ENCODE measurements at places on chromosomes 6 and 20.

- peak; percentile 30 for DNase-seq
Observed at GRCh38 chr6:1624058-1624850, 14.5 kb downstream of the FOXC1 start.

DNA sequence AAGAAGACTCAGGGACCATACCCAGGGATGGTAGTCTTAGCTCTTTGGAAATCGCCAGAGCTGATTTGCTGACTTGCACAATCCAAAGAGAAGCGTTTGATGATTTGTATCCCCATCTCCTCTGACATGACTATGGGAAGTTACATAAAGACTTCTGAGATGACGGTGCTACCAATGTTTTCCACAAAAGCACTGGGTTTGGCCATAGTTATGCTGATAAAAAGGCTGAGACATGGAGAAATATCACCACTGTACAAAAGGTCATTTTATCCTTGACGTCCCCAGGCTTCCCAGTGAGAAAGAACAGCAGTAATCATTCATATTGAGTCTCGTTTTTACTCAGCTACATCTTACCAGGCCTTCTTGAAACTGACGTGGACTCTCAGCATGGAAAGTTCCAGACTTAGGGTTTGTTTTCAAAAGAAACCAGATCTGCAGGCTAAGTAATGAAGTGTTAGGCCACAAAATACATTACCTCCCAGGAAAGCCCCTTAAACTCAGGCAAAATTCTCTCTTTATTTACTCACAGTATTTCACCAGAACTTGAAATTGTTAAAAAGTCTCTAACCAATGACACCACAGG is 370.3 kb upstream of the JARID2 start:
- no peak for DNase-seq

DNA sequence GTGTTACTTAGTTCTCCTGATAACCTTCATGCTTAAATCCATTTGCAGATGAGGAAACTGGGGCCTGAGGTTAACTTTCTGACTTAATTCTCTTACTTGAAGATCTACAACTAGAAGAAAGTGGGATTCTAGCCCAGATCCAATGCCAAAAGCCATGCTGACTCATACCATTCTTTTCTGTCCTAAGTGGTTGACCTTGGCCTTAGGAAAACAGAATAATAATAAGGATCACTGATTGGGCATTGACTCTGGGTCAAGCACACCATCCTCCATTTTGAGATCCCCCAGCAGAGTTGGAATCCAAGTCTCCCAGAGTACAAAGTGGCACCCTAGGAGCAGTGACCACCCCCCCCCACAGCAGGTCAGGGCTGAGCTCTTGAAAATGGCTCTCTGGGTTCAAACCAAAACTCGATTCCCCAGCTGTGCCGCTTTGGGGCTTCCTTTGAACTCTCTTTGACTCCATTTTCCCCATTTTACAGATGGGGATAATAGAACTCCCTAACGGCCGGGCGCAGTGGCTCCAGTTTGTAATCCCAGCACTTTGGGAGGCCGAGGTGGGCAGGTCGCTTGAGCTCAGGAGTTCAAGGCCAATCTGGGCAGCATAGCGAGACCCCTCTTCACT is 12.8 kb upstream of the ZNF217 start:
- DNase-seq, result no peak

GRCh38 chr6:27126815-27127537 is 120.5 kb upstream of the PRSS16 start:
- peak; percentile 89 for DNase-seq

DNA sequence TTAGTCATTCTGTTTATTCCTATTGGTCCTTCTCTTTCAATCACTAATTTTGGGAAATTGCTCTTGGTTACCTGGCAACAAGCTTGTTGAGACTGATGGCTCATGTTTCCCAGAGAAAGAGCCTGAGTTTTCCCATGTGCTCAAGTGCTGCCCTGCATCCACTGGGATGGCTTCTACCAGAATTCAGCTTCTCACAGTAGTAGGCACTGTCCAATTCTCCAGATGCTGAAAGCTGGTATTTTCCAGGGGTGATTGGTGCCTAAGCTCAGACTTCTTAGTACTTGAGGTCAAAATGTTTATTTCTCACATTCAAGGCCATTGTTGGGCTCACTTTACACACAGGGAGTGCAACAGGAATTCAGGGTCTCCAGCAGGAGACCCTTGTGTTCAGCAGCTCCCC is 29.1 kb upstream of the SLC2A12 start:
- no peak for DNase-seq

DNA sequence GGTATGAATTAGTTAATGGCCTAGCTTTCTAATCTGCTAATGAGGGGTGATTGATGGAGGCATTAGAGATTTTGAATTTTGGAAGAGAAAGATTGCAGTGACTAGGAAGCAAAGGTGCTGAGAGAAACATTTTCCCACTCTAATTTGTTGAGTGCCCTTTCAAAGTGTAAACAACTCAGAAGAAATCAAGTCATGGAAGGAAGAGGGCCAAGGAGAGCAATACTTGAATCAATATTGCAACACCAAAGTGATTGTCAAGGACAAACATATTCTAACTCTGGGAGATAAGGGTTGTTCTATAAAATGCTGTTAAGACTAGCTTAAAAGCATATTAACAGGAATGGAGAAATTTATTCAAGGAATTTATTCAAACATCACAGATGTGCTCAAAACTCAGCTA is 182.7 kb upstream of the FERMT1 start:
- no peak for DNase-seq

- peak; percentile 50 for DNase-seq
Observed at GRCh38 chr6:51954681-51955080, 132.7 kb downstream of the PKHD1 start.

DNA sequence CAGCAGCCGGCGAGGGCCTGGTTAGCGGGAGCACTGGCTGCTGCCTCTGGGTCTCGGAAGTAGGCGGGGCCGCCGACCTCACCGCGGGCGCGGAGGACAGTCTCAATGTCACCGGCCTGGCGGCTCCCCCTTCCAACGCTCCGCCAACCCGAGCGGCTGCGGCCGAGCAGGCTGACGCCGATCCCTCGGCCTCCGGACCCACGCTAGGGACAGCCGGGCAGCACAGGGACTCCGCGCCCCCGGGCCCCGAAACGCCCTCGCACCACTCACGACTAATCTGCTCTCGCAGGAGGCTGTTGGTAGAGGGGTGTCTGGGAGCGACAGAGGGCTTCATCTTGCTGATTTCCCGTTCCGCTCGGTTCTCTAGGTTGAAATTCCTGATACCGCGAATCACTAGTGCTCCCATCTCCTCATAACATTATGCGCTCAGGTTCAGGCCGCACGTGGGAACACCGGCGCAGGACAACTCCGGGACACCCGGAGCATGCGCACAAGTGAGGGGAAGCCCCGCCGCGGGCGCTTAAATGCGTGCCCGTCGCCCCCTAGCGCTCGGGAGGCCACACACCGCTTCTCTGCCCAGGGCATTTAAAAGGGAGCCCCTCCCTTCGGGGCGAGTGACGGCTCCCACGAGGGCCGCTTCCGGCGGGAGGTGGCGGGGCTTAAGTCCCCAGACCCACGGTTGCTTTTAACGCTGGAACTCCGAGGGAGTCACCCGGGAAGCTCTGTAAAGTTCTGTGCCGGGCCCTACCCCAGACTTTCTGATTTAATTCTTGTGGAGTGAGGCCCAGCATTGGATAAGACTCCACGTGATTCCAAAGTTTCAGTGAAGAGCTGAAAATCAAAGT is at the start of gene NDUFAF4:
Gene NDUFAF4, minus strand, starts transcription at position 496 of the 845 bp plus-strand sequence. Its CDS starts 90 bp downstream, at position 406.
- peak; percentile 95 for DNase-seq

- no peak for DNase-seq
Observed at GRCh38 chr6:148969603-148970061, 222.8 kb downstream of the UST start.

DNA sequence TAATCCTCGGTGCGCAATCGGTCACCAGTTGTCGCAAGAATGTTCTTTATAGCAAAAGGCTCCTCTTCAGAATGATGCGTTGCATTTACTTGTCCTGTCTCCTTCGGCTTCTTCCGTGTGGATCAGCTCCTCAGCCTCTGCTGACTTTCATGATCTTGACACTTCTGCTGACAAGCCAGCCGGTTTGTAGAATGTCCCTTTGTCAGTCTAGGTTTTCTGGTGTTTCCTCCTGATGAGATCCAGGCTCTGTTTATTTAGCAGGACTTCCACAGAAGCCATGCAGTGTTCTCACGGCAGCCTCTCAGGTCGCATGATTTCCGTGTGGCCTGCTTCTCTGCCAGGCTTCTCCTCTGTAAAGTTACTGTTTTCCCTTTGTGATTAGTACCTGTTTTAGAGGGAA is 66.9 kb downstream of the STX11 start:
- no peak for DNase-seq

DNA sequence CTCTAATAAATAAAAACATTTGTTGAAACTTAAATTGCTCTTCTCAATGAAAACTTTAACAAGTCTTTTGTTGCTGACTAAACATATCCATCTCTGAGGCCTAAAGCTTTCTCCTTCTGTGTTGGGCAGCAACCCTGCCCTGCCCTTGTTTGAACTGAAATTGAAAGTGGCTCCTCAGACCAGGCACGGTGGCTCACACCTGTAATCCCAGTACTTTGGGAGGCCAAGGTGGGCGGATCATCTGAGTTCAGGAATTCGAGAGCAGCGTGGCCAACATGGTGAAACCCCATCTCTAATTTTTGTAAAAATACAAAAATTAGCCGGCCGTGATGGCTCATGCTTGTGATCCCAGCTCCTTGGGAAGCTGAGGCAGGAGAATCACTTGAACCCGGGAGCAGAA is 29.2 kb upstream of the GNRH2 start:
- DNase-seq, result no peak

DNA sequence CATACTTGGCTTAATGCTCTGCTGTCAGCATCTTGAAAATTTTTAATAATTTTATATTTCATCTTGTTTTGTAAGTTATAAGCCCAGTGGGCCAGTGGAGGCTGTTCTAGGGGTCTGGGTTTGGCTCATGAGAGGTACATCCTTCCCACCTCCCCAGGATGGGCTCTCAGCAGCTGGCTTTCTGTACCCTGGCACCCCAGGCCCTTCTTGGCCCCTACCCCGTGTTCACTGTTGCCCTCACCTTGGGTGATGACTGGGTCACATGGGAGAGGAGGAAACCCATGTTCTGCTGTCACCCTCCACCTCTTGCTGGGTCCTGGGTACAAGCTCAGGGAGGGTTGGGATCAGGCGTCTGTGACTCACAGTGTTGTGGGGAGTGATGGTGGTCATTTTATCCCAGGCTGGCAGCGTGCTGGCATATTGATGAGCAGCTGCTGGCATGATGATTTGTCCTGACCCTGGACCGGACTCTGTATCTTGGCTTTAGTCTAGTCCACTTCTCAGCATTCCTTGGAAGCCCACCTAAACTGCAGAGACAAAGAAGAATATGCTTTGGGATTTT is 34.6 kb downstream of the SLC16A10 start:
- DNase-seq, result no peak

GRCh38 chr20:6130045-6130444 is 7.2 kb upstream of the FERMT1 start:
- DNase-seq, result no peak

GRCh38 chr20:46774943-46775560 is 65.6 kb downstream of the SLC2A10 start:
- DNase-seq, result no peak

GRCh38 chr6:39091220-39091619 is 23.8 kb downstream of the SAYSD1 start:
- no peak for DNase-seq

DNA sequence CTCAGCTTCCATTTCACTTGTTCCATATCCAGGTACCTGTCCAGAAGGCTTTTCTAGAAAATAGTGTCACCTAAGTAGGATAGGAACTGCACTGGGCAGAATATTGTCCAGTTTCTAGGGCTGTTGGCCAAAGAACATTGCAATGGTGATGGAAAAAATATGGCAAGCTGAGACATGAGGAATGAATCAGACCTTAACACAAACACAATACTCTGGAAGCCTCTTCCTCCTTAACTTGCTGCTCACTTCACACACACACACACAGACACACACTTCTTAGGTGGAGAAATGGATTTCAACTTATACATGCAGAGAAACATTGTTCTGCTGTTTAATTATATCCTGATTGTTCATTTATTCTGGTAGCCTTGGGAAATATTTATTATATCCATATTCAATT is 203.0 kb upstream of the RGS17 start:
- no peak for DNase-seq

- peak; percentile 78 for DNase-seq
Observed at GRCh38 chr6:17703256-17703694, 3.5 kb downstream of the NUP153 start.

- DNase-seq, result peak; percentile 77
Observed at GRCh38 chr6:2103765-2104523, 141.5 kb downstream of the GMDS start.

- DNase-seq, result peak; percentile 69
Observed at GRCh38 chr20:44738813-44739477, 6.7 kb upstream of the KCNK15 start.

DNA sequence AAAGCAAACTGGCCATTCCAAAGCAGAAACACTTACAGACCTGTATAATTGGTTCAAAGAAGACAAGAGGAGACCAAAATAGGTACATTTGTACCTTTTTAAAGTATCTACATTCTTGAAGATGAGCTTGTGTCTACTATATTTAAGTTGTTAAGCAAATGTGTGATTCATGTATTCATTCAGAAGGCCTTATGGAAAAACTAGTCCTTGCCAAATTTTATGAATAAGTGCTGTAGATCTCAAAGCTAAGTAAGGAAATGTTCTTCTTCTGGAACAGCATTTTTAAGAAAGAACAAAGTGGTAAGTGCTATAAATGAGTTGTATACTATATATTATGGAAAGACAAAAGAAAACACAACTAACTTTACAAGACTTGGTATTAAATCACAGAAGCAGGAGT is 22.2 kb upstream of the HEY2 start:
- no peak for DNase-seq

GRCh38 chr20:50789968-50790650 is 4.8 kb upstream of the BCAS4 start:
- DNase-seq, result no peak

GRCh38 chr6:31585491-31585890 is 586 bp upstream of the LST1 start:
- peak; percentile 43 for DNase-seq

GRCh38 chr6:30154709-30155519 is 6.1 kb downstream of the TRIM10 start:
- peak; percentile 93 for DNase-seq

DNA sequence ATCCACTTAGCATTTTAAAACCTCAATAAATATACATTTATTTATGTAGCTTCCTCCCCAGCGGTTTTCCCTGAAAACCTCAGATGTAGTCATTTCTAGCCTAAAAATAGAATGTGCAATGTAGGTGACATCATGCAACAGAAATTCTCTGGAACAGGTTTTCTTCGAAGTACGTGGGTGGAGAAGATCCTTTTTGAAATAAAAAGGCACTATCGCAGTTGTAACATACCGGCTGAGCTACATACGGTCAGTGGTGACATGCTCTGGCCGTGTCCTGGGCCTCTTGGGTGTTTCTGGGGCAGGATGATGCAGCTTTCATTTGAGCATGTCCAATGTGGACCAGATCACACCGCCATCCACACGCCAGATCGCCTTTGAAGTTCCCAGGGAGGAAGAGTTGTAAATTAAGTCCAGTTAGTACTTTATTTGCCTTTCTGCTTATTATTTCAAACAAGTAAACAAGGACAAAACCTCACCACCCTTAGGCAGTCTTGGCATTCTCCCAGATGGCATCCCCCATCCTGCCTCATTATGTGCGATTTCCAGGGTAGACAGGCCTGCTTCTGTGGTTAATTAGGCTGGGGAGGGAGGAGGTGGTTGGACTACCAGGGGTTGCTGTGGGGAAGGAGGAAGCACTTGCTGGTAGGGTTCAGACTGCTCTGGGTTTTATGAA is 109.5 kb upstream of the CLDN20 start:
- DNase-seq, result peak; percentile 78

- DNase-seq, result peak; percentile 55
Observed at GRCh38 chr6:11231564-11232192, 790 bp downstream of the NEDD9 start.

Data from kidney tubule cell (primary cell).